CMK (cell line): ENCODE measurements at places on chromosomes 2 and 18.

DNA sequence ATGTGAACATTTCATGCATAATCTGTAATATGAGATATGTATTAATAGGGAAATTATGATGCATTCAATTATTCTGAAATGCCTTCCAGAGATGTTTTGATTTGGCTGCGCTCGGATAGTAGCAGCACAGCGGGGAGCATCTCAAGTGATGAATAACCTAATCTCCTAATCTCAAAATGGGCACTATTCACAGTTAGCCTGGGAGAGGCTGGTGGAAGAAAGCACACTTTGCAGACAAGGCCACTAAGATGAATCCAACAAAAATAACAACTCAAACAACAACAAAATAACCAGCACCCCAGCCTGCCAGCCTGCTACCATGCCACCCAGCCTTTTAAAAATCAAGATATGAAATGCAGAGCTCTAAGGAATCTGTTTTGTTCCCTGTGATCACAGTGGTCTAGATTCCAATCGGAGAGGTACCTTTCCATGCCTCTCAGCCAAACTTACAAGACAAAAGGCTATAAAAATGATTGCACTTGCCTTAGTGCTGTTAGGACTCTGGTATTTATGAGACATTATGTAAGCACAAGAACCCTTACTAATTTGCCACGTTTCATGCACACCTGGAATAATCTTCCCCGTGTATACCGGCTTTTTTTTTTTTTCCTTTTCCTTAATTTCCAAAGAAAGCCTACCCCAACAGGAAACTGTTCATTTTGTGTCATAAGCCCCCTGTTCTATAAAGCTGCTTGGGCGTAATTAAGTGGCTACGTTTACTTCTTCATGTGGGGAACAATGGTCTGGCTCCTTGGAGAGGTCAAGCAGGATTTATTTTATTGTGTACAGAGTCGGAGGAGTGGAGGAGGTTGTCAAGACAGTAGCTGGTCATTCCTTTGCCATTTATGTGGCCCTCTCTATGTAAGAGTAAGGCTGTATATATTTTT is 526.9 kb upstream of the FANCL start:
- DNase-seq, result no peak

DNA sequence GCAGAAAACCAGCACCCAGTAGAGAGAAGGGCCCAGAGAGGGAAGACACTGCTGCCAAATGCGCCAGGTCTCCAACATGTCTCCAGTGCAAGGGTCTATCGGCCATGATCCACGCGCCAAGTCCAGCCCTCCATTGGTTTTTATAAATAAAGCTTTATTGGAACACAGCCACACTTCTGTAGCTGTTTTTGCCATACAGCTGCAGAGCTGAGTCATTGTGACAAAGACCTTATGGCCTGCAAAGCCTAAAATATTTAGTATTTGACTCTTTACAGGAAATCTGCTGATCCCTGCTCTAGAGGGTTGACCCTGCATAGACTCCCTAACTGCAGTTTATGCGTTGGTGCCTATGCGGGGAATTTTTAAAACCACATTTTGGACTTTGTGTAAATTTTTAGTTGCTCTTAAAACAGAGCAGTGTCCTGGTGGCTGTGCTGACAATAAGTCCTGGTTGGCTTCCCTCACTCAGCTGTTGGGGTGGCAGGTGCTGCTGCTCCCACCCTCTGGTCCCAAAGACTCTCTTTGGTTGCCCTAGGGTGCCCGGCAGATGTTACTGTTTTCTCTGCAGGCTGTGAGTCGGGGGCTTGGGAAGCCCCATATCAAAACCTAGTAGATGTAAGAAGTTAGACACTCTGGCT is 154.9 kb downstream of the CTIF start:
- no peak for DNase-seq

- DNase-seq, result no peak
Measured at GRCh38 chr2:58364098-58364497, 123.0 kb upstream of the FANCL start.

DNA sequence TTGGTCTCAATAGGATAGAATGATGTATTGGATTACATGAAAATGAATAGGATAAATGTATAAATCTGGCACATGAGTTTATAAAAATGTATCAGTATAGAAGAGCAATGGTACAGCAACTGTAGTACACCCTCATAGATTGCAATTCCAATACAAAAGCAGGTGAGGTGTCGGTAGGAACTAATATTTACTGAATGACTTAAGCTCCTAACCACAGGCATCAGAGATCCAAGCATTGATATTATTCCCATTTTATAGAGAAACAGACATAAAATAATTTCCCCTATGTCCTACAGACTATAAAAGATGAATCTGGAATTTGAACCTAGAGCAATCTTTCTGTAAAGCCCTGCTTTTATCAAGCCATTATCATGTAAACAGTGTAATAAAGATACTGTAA is 227.4 kb downstream of the MBD2 start:
- no peak for DNase-seq

- DNase-seq, result no peak
Measured at GRCh38 chr18:9969247-9969646, 55.4 kb downstream of the VAPA start.

DNA sequence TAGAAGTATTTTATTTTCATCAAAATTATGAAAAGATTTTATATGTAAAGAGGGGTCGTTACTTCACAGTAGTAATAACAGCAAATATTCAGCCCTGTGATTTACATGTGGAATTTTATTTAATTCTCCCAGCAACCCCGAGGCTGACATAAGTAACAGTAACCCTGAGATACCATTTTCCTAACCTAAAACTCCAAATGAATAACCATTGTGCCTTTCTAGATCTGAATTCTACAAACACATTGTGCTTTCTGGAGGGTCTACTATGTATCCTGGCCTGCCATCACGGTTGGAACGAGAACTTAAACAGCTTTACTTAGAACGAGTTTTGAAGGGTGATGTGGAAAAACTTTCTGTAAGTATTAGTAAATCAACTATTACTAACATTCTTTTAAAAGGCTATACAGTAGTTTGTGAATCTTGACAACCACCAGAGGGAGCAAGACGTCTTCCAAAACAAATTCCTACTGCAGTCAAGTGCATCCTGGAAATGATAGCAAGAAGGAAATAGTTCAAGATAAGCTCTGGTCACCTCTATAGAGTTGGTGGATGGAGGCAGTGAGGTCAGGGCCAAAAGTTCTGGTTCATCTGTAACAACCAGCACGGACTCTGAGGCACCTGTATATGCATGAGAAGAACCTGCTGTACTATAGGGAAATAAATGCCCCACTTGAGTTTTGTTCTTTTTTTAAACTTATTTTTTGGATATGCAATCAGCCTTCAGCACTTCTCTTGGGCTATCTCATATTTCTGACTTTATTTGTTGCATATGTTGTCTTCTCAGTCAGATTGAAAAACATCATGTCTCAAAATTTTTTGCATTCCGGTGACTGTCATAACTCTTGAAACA is 37.4 kb downstream of the ACTR2 start:
- DNase-seq, result peak; percentile 14

GRCh38 chr18:49731860-49732311 is 81.4 kb downstream of the ACAA2 start:
- DNase-seq, result no peak

GRCh38 chr18:43236921-43237320 is 40.4 kb downstream of the SYT4 start:
- DNase-seq, result no peak

GRCh38 chr2:134727385-134727784 is 8.6 kb upstream of the TMEM163 start:
- no peak for DNase-seq

DNA sequence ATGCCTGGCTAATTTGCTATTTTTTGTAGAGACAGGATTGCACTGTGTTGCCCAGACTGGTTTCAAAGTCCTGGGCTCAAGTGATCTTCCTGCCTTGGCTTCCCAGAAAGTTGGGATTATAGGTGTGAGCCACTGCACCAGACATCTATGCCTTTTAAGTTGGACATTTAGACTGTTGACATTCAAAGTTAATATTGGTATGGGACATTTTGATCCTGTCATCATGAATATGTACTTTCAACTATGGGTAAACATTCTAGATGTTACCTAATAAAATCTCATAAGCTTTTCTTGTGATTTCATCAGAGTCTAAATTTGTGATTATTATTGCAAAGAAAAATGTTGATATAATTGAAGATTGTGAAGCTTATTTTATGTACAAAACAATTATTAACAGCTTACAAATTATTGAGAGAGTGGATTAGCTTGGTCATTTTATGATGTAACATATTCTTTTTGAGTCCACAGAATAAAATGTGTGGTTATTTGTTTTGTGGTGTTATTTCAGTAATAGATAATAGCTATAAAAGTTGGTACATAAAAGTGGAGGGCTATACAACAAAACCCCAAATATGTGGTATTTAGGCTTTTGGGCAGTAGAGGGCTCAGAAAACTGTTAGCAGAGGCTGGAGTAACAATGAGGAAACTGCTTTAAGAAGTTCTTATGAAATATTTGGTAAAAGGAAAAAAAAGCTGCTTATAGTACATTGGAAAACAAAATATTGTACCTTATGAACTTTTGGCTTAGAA is 41.4 kb downstream of the STARD6 start:
- no peak for DNase-seq

DNA sequence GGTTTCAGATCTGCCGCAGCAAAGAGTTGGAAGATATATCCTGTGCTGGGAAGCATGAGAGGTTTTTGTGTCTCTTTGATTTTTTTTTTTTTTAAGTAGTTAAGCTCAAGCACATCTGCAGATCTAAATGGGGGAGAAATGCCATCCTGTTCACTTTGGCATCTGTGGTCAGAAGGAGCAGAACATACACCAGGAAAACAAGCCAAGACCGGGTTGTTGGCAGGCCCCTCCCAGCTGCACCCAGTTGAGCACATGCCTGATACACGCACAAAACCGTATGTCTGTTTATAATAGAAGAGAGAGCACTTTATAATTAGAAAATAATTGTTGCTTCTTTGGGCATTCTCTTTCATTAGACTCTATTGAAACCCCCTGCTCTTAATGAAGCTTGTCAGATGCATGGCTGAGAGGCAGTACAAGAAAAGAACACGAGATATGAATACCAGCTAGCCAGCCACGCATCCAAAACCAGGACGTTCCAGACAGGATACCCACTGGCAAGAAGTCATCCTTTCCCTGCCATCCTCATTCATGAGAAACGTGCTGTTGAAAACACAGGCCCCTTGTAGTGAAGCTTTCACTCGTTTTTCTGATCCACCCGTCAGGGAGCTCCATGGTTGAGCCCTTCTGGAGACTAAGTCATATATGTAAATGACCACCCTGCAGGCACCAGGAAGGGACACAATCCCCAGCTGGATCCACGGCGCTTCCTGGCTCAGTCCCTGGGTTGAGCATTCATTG is 152.2 kb downstream of the ALPK2 start:
- DNase-seq, result no peak
